Kidney epithelial cell (primary cell): ENCODE measurements at places on chromosomes 6 and 20. TPM values are rescaled to one million over a fixed set of nuclear protein-coding genes. Genes with fewer than 3 reads are reported as not detected.
A peak's percentile ranks its signal among the peaks of the same experiment; 100 is the strongest.

DNA sequence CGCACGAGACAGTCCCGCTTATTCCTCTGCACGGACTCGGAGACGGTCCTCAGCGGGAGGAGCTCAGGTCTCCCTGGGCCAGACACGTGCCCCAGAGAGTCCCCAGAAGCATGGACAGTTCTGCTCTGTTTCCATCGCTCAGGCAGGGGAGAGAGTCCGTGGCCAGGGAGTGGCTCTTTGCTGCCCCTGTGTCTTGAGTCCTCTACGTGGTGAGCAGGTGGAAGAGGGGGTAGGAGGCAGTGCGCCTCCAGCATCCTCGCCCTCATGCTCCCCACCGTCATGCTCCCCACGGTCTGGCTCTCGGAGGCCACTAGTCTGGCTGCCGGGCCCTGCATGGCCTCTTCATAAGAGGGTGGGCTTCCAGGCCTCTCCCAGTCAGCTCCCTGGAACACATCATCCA, 8.9 kb downstream of the TAGAP start:
- DNase-seq = no peak

- DNase-seq = no peak
These were observed 23.6 kb downstream of the LINC00237 start for GRCh38 chr20:21082584-21082983.

DNA sequence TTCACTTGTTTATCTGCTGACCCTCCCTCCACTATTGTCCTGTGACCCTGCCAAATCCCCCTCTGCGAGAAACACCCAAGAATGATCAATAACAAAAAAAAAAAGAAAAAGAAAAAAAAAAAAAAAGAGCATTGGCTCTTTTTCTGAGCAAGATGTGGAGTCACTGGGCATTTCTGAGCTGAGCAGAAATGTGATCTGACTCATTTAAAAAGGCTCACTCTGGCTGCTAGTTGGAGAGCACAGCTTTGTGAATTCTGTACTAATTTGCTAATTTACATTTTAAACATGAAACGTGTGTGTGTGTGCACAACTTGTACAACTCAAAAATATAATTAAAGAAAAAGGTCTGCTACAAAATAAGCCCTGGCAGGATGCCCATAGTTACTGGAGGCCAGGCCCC, 20.2 kb downstream of the SCML4 start:
- DNase-seq = no peak

DNA sequence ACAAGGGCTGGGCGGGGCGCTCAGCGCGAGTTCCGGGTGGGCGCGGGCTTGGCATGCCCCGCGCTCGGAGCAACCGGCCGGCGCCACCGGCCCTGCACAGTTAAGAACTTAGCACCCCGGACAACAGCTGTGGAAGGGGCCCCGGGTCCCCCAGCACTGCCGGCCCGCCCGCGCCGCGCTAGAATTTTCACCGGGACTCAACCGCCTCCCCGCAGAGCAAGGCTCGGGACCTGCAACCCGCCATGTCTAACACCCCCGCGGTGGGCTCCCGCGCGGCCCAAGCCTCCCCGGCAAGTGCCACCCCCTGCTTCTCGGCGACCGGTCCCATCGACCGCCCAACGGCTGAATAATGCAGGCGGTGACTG, 5.2 kb upstream of the PSMG4 start:
- DNase-seq = no peak

DNA sequence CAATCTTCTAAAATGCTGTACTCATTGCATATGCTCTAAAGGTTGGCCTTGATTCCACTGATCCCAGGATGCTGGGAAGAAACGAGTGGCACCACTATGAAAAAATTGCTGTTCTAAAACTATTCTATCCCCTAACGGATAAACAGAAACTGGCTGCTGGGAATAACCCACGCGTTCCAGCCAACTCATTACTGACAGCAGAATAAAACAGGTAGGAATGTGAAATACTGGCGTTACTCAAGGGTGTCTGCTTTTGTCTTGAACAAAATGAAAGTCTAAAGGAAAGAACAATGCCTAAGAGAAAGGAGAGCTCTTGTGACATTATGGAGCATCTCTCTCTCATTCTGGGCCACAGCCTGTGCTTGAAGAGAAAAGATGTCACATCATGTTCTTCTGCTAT, 26.1 kb downstream of the GPR63 start:
- no peak for DNase-seq

GRCh38 chr20:20814685-20815084, 102.2 kb upstream of the RALGAPA2 start:
- DNase-seq = no peak

DNA sequence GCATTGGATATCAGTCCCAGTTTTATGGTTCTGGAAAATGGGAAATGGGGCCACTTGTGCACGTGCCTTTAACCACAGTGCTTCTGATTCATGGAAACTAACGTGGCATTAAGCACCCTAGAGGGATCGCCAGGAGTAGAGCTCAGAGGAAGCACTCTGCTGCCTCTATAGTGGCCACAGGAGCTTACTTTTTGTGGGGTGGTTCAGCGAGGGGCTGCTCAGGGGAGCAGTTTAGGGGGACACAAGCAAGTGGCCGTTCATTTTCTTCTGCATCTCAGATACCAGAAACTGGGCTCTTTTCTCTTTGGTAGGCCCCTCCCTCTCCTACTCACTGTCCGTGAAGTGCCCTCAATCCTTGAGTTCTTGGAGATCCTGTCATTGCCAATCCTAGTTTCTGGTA, 28.5 kb downstream of the AGPAT4 start:
- DNase-seq = no peak

GRCh38 chr6:35034411-35035191, 106.5 kb downstream of the TCP11 start:
- DNase-seq = no peak

DNA sequence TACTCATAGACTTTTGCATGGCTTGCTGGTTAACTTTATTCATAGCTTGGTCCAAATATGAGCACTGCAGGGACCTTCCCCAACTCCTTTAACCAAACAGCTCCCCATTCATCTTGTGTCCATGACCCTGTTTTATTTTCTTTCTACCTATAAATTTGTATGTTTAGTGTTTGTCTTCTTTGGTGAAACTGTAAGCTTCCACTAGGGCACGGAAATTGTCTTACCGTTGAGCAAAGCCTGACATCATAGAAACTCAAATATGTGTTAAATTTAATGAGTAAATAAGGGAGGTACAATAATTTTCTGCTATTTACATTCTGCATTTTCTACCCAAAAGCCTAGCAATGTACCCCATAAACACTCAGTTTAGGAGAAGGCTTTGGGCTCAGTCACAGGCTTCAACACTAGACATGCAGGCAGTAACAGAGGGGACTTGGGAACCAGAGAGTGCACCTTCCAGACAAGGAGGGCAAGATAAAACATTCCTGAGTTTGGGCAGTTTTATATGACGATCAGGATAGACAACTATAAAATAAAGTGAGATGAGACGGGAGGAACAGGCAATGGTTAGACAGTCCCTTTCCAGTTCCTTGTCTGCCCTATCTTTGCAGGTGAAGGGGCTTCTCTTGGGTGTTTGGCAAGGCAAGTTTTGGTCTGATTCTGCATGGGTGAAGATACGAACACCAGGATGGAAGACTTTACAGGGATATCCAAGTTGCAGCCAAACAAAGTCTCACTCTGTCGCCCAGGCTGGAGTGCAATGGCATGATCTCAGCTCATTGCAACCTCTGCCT, 46.2 kb upstream of the ZNF217 start:
- DNase-seq = no peak

GRCh38 chr6:57173056-57173885, 1.1 kb downstream of the BAG2 start:
- DNase-seq = no peak

- no peak for DNase-seq
These were observed 83.3 kb upstream of the TGM3 start for GRCh38 chr20:2212456-2213015.

- no peak for DNase-seq
These were observed 71.3 kb upstream of the TNFRSF21 start for GRCh38 chr6:47381036-47381435.

- no peak for DNase-seq
These were observed 51.8 kb downstream of the ABRACL start for GRCh38 chr6:139080255-139080920.

- DNase-seq = no peak
These were observed 70.7 kb upstream of the SCP2D1 start for GRCh38 chr20:18742841-18743240.

DNA sequence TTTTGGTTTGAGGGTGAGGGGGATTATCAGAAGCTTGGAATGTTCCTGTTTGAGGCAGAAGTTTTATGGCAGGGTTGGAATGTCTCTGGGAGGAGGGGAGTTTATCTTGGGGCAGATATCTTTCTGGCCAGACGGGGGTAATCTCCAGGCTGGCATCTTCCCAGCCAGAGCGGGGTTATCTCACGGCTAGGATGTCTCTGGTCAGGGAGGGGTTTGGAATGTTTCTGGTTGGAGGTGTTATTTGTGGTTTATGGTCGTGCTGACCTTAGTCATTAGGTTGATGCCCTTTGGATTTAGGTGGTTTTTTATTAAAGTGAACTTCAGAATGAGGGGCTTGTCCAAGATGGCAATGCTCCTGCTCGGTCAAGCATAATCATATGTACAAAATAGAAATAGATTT, 14.8 kb downstream of the PGK2 start:
- DNase-seq = no peak

DNA sequence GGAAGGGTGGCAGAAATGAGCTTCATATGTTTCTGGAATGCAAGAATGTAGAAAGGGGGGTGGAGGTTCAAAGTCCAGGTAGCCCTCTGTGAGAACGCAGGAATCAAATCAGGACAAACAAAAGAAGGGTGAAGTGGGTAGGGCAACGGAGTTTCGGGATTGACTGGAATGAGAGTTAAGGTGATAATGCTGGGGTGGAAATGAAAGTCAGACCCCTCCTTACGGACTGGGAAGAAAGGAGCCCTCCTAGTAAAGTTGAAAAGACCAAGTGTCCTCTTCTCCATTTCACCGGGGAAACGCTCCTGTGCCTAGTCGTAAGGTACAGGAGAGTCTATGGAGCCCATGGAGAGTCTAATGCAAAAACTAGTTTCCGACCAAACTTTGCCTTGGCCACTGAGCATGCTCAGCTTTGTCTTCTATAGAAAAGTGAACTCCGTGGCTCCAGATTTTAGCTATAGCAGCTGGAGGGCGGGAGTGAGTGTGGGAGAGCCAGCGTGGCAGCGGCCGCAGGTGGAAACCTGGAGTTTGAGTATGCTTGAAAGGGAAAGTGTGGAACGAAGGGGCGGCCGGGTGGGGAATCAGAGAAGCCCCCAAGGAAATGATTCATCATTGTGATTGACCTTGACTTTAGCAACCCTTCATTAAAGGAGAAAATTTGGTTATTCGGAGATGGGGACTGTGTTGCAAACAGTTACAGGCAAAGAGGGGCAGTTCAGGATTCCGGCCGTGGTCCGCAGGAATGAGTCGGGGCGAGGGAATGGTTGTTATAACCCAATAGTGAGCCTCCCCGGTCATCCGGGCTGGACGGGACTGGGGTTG, 1.3 kb upstream of the LRRC1 start:
- DNase-seq = no peak

DNA sequence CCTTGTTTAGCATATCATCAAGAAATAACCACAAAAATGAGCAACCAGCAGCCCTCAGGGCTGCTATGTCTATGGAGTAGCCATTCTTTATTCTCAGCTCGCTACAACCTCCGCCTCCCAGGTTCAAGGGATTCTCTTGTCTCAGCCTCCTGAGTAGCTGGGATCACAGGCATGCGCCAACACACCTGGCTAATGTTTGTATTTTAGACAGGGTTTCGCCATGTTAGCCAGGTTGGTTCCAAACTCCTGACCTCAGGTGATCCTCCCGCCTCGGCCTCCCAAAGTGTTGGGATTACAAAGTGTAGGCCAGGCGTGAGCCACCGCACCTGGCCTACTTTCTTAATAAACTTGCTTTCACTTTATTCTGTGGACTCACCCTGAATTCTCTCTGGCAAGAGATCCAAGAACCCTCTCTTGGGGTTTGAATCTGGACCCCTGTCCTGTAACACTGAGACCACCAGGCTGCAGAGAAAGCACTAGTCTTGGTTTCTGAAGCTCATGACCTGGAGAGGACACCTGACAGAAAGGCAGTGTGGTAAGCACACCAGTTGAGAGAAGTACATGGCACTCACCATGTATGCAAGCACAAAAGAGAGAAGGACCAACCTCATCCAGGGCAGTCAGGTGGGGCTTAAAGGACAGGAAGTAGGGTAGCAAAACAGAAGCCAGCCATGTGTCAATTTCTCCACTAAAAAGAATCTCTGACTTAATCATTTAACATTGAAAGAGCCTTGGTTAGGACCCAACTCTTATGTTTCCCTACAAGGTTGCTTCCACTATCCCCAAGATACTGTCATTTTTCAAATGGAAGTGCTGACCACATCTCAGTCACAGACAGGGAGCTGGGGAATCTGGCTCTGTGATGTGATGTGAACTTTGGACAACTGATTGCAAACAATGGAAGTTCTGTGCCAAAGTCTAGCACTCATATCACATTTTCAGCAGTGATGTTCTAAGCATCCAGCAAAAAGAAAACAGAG, 97.4 kb upstream of the DST start:
- no peak for DNase-seq

- DNase-seq = peak; percentile 96
These were observed 62.9 kb downstream of the MRPL14 start for GRCh38 chr6:44064089-44064947.

- no peak for DNase-seq
These were observed 118.1 kb downstream of the TOX2 start for GRCh38 chr20:44032583-44033331.

GRCh38 chr6:38159596-38159995, 340.1 kb downstream of the ZFAND3 start:
- DNase-seq = no peak

- DNase-seq = no peak
These were observed 1.2 kb downstream of the AKAP12 start for GRCh38 chr6:151240791-151241642.

DNA sequence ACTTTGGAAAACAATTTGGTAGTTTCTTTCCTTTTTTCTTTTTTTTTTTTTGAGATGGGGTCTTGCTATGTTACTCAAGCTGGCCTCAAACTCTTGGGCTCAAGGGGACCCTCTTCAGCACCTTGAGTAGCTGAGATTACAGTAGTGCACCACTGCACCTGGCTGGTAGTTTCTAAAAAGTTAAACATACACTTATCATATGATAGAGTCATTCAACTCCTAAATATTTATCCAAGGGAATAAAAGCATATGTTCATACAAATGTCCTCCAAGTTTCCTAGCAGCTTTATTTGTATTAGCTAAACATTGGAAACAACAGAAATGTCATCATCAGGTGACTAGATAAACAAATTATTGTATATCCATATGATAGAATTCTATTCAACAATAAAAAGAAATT, 213.9 kb downstream of the LRFN2 start:
- DNase-seq = no peak

- DNase-seq = no peak
These were observed 301.0 kb downstream of the HACE1 start for GRCh38 chr6:104558746-104559145.

Gene AURKA
- 8.0 and 8.5 TPM in 2 replicates for total RNA-seq

Gene MAN1A1
- total RNA-seq = 11.0 and 15.0 TPM in 2 replicates

Gene TBX18
- total RNA-seq = 0.46 and 0.48 TPM in 2 replicates

Gene OR2H1
- not detected in 2 replicates for total RNA-seq

Gene HLA-DRB1
- total RNA-seq = 2.6 and 4.0 TPM in 2 replicates

Gene EYS
- not detected in 2 replicates for total RNA-seq

Gene DYNLT1
- 120 and 124 TPM in 2 replicates for total RNA-seq

Gene RARS2
- total RNA-seq = 31.6 and 35.5 TPM in 2 replicates

Gene CDH22
- total RNA-seq = not detected in 2 replicates

Gene PNLDC1
- total RNA-seq = not detected in 2 replicates

Gene SSTR4
- total RNA-seq = not detected in 2 replicates

Gene FOXQ1
- total RNA-seq = 6.8 and 6.9 TPM in 2 replicates
